ENCODE measurements at places on chromosomes 11 and 22.

GRCh38 chr11:119721129-119722120, 7.6 kb downstream of the NECTIN1 start:
- no peak for DNase-seq

DNA sequence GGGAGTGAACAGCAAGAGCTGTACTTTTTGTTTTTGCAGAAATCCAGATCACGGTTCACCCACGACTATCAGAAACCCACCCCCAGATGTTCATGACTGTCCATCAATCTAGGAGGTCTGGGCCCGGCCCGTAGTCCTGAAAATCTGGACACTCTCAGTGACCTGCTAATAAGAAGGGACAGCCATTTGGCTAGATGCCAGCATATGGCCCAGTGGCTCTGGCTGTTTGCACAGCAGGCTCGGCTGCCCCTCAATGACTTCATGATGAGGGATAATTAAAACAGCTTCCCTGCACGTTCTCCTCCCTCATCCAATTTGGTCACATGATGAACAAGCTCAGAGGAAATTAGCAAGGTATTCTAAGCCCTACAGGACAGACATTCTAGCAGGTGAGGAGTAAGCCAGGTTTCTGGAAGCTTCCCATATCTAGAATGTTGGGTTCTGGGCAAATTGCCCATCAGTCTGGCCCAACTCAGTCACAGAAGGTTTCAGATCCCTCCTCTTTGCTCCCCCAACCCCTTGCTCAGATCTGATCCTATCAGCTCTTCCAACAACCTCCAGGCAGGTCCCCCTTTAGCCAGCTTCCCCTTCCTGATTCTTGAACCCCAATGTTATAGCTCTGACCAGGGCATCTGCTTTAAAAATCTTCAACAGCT, 397.3 kb downstream of the SHANK2 start:
- DNase-seq = no peak

GRCh38 chr11:122951211-122951610, 30.4 kb downstream of the BSX start:
- no peak for DNase-seq

- no peak for DNase-seq
Measured at GRCh38 chr22:38891256-38891655, 19.2 kb upstream of the CBX6 start.

DNA sequence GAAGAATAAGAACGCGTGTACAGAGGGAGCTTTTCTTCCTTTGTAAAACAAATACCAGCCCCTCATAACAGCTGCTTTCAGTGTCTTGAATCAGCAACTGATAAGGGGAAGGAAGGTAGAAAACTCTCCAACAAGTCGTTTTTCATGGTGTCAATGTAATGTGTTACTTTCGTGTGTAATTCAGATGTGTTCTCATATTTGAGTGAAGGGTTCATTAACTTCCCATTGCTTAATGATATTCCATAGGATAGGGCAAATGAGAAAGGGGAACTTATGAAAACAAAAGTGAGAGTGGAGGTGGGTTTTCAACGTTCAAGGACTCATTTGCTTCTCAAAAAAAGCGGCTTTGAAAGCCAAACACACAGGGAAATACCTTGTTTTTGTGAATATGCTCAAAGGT, 452.1 kb downstream of the NTM start:
- DNase-seq = no peak

DNA sequence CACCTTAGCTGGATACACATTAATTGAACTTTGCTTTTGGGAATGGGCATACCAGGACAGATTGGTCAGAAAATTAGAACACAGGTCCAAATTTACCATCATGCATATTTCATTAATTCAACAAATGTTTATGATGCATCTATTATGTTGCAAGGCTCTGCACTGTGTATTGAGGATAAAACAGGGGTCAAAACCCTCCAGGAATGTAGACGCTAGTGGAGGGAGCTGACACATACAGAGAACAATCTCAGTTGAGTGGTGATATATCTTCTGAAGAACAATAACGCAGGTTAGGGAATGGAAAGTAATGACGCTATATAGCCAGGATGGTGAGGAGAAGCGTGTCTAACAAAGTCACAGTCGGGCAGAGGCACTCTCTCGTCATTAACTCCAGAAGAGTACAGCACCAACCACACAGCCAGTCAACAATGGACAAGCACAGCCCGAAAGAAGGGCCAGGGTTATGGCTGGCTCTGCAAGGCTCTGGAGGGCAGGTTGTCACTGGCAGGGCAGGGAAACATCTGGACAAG, 3.8 kb downstream of the FLI1 start:
- DNase-seq = no peak

GRCh38 chr11:128172046-128172878, 415.1 kb downstream of the ETS1 start:
- peak; percentile 2 for DNase-seq

DNA sequence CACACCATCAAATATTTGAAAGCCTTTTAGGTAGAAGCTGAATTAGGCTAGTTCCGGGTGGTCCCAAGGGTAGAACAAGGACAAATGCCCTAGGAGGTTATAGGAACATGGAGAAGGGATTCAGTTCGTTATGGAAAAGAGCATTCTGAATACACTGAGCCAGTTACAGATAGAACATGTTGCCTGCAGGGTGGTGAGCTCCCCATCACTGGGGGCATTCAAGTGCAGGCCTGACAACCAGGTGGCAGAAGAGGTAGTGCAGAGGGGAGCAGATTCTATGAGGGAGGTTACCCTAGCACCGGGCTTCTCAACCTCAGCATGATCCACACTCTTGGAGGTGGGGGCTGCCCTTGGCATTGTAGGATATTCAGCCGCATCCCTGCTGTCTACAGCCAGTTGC, 24.2 kb downstream of the LIF start:
- DNase-seq = no peak

GRCh38 chr22:36226189-36226588, 13.1 kb downstream of the APOL2 start:
- DNase-seq = no peak
